ENCODE measurements at places on chromosomes 5 and 9.

- DNase-seq = no peak
Observed at GRCh38 chr9:92147852-92148180, 32.6 kb upstream of the SPTLC1 start.

DNA sequence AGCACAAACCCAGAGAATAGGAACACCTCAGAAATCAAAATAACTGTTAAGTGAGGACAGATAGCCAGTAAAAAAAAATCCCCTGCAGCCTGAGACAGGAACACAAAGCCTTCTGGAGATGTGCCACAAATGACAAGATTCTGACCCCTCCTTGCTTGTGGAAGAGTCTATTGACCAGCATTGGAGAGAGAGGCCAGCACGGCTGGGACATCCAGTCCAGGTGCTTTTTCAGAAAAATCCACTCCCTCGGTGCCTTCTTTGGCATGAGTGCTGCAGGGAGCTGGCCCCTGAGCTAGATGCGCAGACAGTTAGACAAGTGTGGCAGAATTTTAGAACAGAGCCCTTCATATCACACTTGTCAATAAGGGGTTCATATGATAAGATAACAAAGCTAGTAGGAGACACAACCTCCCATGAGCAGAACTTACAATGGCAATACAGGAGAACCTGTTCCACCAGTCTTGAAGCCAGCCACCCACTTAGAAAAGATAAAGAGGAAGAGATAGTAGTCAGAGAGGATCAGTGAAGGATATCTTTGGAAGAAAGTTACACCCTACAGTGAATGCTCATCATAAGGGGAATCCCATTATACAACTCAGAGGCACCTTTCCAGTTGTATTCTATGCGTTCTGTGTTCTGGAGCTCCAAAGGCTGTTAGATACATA, 298.4 kb downstream of the TLE1 start:
- DNase-seq = no peak

DNA sequence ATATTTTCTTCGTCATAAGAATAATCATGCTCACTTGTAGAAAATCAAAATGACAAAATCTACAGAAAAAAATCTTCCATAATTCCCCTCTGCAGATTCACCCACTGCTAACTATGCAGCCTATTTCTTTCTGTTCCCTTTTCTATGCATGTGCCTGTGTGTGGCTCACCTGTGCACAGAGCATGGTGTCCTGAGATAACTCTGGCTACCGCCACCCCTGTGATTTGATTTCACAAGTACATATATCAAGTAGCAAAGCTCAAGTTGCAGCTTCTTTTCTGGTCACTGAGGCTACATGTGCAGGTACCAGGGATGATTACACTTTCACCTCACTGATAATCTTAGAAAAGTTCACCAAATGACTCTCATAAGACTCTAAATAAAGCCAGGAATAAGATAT, 18.4 kb upstream of the ISCA1 start:
- DNase-seq = no peak

DNA sequence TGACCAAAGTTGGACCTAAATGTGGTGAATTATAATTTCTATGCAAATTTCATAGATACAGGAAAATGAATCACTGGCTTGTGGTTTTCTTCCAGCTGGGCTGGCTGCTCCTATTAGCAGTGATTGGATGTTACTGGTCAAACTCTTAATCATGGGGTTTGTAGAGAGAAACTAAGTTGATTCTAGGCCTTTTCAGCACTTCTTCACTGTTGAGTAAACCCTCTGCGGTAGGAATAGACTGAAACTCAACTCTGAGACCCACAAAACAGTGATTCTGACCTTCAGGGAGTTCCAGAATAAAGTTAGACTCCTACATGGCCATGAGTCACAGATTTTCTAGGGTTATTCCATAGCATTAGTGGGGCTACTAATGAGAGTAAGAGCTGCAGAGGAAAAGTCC, 47.9 kb upstream of the FKTN start:
- DNase-seq = no peak

DNA sequence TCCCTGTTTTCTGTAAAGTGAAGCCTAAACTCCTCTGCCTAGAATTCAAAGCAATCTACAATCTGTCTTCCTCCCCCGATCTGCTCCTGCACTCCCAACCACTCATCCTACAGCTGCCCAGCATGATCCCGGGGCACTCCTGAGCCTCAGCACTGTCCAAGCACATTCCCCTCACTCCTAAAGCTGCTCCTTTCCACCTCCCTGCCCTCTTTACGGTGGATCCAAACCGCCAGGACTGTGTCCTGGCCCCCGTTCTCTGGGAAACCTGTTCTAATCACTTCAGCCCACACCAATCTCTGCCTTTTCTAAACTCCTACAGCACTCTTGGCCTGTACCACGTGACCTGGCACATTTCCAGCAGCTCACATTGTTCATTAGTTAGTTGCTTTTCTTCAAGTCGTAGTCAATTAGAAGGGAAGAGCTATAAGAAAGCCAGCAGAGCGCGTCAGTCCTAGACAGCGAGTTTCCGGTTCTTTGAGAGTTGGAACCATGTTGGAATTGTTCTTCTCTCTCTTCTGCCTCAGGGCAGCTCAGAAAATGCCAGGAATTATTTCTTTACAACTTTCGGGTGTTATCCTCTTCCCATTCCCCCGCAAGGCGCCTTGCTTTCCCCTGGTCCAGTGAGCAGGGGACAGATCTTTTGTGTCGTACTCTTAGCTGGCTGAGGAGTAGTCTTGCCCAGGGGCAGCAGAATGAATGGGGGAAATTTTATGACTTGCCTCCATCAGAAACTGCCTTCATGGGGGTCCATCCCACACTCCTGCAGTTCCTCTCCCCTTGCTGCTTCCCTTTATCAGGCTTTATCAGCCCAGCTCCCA, 60.7 kb downstream of the NRG2 start:
- DNase-seq = no peak

GRCh38 chr9:84000186-84000585, 19.6 kb downstream of the RMI1 start:
- DNase-seq = no peak

- no peak for DNase-seq
Observed at GRCh38 chr9:94300470-94301301, 27.8 kb downstream of the NUTM2F start.

- DNase-seq = no peak
Observed at GRCh38 chr9:88272986-88273385, 115.3 kb upstream of the SPIN1 start.

DNA sequence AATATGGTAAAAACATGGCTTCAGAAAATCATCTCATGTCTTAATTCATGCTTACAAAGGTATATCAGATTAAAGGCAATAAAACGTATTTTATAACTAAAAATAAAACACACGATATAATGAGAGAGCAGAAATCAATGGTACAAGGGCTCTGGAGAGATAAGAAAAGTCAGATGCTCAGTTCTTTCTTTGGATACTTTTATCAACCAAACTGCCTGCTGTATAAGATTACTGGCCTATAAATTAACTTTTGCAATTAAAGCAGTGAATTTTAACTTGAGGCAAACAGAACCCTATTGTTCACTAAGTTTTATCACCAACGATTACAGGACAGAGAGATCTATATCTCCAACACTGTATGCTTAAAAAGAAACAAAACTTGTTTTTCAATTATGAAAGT, 42.1 kb upstream of the HNRNPA0 start:
- no peak for DNase-seq

DNA sequence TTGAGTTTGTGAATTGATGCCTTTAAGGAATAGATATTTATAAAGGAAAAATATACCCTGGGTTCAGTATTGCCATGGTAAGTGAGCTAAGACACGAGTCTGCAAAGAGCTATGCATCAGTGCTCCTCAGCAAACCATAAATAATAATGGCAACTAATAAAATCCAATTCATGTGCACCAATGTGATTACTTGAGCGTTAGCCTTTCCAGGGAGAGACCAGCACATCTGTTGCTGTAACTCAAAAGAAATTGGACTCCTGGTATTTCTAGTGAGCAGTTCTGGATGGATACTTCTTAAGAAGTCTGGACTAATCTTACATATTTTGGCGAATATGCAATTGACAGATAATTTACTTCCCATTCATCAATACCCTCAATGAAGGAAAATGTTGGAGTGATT, 373.3 kb downstream of the ARHGEF28 start:
- no peak for DNase-seq

DNA sequence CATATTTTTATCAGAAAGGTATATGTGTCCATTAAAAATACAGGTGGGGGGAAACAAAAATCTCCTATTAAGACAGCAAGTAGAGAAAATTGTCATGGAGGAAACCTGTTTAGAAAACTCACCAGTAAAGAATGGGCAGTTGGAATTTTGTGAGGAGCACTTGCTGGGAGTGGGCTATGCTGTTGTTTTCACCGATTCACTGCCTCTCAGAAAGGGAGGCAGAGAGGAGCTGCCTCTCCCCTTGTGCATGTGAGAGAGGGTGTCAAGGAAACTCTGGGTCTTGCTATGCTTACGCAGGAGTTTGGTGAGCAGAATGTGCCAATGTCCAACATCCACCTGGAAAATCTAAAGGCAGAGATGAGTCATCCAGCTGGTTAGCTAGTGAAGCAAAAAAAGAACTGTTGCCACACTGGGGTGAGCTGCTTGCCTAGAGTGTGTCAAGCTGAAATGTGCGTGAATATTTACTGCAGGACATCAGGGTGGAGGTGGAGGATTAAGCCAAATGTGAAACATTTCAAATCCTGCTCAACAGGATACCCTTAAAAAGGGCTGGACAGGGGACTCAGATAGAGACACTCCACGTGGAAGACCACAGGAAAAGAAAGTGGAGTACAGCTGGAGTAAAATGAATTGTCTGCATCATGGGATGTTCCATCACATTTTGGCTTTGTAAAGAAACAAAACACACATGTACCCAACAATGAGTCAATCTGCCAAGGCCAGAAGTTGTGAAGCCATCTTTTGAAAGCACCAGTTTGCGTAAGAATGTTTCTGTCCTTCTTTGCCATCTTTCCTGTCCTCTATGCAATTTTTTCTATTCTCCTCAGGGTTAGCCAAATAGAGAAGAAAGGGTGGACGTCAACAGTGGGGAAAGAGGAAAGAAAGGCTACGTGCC, 449.7 kb upstream of the MPDZ start:
- no peak for DNase-seq

GRCh38 chr9:17695482-17695881, 116.6 kb downstream of the SH3GL2 start:
- no peak for DNase-seq

DNA sequence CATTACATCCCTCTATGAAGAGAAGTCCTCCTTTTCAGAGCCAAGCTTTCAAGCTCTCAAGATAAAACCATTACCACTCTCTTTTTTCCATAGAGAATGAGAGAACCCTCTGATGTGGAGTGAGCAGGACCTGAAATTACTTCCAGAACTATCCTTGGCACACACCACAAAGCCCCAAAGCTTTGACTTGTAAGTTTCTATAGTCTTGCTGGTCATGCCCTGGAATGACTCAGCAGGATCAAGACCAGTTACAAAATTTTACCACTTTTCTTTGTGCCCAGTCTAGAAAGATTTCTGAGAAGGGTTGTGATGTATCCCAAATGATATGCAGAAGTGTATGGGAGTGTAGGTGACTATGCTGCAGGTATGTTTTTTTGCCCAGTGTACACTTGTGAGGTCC, 760.6 kb downstream of the TLE1 start:
- DNase-seq = no peak

DNA sequence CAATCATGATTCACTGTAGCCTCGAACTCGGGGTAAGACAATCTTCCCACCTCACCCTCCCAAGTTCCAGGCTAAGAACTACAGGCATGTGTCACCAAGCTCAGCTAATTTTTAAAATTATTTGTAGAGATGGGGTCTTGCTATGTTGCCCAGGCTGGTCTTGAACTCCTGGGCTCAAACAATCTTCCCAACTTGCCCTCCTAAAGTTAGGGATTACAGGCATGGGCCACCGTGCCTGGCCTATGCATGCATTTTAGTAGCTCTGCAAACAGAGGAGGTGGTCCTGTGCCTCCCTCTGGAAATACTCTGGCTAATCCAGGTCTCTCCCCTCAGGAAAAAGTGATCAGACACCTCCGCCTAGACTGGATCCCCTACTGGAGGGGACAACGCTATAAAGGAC, 21.5 kb upstream of the TRIM14 start:
- DNase-seq = no peak

DNA sequence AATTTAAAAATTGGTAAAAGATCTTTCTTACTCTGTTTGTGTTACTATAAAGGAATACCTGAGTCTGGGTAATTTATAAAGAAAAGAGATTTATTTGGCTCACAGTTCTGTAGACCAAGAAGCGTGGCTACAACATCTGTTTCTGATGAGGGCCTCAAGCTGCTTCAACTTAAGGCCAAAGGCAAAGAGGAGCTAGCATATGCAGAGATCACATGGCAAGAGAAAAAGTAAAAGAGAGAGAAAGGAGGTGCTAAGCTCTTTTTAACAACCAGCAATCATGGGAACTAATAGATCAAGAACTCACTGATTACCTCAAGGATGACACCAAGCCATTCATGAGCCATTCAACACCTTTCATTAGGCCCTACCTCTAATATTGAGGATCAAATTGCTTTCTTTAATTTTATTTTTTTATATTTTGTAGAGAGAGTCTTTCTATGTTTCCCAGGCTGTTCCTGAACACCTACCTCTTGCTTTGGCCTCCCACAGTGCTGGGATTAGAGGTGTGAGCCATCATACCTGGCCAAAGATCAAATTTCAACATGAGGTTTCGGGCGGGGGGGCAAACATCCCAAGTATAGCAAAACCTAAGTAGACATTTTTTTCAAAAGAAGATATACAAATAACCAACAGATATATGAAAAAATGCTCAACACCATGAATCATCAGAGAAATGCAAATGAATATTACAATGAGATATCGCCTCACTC, 16.0 kb upstream of the SHC3 start:
- DNase-seq = no peak

GRCh38 chr5:66660396-66660795, 64.2 kb downstream of the MAST4 start:
- no peak for DNase-seq
